KBM-7 (cell line): ENCODE measurements at places on chromosomes 6 and 20.

GRCh38 chr6:146289816-146290588, 253.6 kb upstream of the RAB32 start:
- DNase-seq = peak; percentile 2

GRCh38 chr6:144339859-144340452, 54.8 kb downstream of the UTRN start:
- no peak for DNase-seq

DNA sequence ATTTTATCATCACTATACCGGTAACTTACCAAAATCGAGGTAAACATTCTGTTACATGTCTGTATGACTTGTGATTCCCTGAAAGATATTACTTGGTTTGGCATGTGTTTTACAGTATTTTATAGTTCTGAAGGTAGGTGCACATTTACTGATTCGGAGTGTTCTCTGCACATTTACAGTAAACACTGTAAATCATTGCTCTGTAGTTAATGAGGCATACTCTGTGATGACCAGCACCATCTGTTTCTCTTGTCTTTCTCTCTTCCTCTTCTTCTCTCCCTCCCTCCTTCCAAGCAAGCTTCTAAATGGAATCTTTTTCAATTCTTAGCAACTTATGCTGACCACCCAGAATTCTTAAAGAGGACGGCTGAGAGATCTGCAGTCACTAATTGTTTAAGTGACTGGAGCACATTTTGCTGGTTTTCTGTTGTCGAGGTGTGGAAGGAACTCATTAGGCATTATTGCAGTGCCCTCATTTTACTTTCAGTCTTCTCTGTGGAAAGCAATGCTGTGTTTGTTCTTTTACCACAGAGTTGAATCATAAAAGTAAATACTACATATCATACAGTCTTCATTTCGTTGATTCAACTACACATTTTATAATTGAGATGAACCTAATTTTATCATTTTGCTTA, 126.5 kb downstream of the UTRN start:
- peak; percentile 9 for DNase-seq

- no peak for DNase-seq
Observed at GRCh38 chr6:165920896-165921671, 246.6 kb downstream of the TBXT start.

GRCh38 chr20:3323398-3323797, 84.1 kb downstream of the DNAAF9 start:
- DNase-seq = peak; percentile 41
